Activated T-cell treated with anti-CD3 and anti-CD28 coated beads, Interleukin-2, amount 50 U/mL, for 48 hours (primary cell): ENCODE measurements at places on chromosomes 7 and 10.

GRCh38 chr7:87110778-87111177, 41.5 kb upstream of the DMTF1 start:
- no peak for DNase-seq

- DNase-seq: no peak
Observed at GRCh38 chr7:153399554-153399940, 640.0 kb downstream of the ACTR3B start.

DNA sequence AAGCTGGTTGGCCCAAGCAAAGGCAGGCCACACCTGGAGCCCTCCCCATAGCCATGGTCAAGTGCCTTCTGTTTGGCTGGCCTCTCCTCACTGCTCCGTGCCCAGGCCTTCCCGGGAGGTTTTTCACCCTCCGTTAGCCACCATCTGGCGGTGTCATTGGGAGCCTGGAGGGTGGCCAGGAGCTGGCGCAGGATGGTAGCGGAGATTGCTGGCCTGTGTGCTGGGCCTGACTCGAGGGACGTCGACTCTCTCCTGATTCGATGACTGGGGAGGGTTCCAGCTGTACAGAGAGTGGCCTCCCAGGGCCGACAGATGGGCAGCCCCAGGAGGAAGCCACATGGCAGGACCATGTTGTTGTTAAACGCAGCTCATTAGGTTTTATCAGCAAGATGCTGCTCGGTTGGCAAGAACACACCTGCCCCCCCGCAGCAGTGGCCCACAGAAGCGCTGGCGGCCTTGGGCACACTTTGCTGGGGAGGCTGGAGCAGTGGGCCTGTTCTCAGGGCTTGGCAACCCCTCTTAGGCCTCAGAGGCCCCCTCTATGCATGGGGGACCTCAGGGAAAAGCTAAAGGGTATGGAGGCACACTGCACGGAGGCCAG, 64.0 kb upstream of the CACUL1 start:
- no peak for DNase-seq

DNA sequence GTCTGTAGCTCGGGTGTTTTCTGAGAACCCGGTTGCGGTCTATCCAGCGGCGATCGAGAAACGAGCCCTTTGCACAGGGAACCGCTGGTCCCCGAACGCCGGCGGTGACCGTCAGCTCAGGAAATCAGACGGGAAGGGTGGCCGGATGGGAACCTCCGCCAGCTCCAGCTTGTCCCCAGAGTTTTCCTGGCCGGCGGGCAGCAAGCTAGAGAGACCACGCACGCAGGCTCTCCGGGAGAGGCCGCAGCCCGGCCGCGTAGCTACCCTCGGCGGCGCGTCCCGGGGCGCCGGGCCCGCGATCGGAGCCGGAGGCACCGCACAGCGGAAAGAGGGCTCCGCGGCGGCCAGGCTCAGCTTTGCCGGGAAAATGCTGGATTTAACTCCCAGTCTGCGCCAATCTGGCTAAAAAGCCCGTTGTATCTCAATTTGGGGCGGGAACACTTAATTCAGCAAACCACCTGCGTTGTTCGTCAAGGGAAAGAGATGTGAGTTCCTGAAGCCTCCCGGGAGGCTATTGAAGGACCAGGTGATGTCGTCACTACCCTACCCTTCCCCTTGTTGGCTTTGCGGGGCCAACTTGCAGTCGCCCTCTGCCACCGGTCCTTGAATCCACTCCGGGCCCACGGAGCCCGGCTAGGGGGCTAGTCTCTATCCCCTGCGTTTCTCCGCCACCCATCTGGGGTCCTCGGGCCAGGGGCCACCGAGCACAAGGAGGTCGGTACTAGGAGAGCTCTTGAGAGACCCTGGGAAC, 859 bp upstream of the CH25H start:
- DNase-seq: peak; percentile 37

- DNase-seq: no peak
Observed at GRCh38 chr10:80356989-80357850, 639 bp downstream of the DYDC2 start.

DNA sequence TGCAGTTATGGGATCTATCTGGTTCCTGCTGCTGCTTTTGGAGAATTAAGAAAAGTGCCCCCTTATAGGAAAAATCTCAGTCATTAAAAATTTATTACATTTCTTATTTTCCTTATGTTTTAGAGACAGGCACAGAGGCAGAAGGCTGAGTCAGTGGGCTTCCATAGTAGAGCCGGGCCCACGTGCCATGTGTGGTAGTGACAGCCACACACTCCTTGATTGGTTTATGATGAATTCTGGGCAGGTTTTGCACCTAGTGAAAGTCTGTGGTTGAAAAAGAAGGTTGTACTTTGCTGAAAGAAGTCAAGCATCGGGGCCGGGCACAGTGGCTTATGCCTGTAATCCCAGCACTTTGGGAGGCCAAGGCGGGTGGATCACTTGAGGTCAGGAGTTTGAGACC, 109.9 kb downstream of the FANK1 start:
- DNase-seq: no peak
